ENCODE measurements at places on chromosomes 3 and 15.
A peak's percentile ranks its signal among the peaks of the same experiment; 100 is the strongest.

GRCh38 chr3:8964436-8965370 lies 1.4 kb upstream of the RAD18 start:
- no peak overlapping the region for H3K27ac ChIP-seq
- H3K4me1 ChIP-seq: peaks cover 24% of the 10 kb centered on the region
- H3K4me3 ChIP-seq: no peak overlapping the region
- ATAC-seq: no peak
- H3K36me3 ChIP-seq: peaks cover 4% of the 10 kb centered on the region

DNA sequence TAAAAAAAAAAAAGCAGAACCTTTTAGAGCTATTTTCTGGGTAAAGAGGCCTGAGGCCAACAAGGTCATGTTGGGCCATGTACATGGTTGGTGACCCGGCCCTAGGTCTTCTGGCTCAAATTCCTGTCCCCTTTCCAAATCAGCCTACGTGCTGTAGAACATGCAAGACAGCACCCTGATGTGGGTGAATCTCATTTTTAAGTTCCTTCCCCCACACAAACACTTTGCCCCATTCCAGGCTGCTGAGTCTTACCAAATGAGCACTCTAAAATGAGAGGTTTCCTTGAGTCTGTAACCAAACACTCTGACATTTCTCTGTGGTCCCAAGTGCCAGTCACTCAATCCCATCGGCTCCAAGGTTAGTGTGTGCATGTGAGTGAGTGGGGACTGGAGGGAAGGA lies 9.4 kb downstream of the BCL6 start:
- peak overlapping the region; percentile 25 for H3K27ac ChIP-seq
- no peak for ATAC-seq
- H3K4me3 ChIP-seq: no peak overlapping the region
- H3K27me3 ChIP-seq: no peaks in the 10 kb centered on the region

DNA sequence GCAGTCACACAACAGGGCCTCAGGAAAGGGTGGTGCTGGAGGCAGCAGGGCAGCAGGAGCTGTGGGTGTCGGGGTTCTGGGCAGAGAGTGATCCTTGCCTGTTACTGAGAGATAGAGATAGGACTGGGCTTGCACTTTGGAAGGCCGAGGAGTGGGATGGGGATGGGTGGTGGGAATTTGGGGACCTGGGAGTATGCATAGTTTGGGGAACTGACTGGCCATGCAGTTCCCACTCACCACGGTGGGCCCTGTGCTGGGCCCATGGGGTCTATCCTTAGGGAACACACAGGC lies 192.5 kb upstream of the LINGO1 start:
- no peak for ATAC-seq
- H3K27me3 ChIP-seq: peaks cover 43% of the 10 kb centered on the region
- no peak overlapping the region for H3K27ac ChIP-seq

DNA sequence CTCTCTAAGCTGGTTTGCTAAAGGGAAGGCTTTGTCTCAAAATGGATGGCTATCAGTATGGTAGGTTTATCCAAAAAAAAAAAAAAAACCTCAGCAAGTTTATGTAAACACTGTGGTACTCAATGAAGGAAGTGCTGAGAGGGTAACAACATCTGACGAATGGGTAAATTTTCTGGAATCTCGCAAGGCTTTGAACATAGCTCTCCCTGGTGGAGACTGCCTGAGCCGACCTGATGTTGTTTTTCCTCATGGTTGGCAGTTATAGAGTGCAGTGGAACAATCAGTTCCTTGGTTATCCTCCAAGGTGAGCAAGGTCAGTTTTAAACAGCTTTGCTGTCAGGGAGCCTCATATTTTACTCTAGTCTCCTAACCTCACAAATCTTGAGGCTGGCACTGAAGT lies 94.6 kb downstream of the ZPLD1 start:
- no peak overlapping the region for H3K27ac ChIP-seq
- H3K4me3 ChIP-seq: no peak overlapping the region
- H3K36me3 ChIP-seq: no peaks in the 10 kb centered on the region
- ATAC-seq: no peak

DNA sequence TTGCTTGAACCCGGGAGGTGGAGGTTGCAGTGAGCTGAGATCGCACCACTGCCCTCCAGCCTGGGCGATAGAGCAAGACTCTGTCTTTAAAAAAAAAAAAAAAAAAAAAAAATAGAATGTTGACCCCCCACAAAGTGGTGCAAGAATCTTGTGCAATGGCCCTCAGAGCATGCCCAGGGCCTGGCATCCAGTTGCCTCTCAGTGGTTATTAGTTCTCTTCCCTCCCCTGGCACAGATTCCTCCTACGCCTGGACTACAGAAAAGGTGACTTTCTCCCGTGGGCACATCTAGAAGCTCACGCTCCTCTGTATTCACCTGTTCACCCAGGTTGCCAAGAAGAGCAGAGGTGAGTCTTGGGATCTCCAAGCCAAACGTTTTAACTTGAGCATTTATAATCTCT lies 36.7 kb downstream of the ACSBG1 start:
- H3K36me3 ChIP-seq: no peaks in the 10 kb centered on the region
- H3K27me3 ChIP-seq: no peaks in the 10 kb centered on the region
- no peak overlapping the region for H3K4me3 ChIP-seq
- no peak overlapping the region for H3K27ac ChIP-seq
- no peak for ATAC-seq

DNA sequence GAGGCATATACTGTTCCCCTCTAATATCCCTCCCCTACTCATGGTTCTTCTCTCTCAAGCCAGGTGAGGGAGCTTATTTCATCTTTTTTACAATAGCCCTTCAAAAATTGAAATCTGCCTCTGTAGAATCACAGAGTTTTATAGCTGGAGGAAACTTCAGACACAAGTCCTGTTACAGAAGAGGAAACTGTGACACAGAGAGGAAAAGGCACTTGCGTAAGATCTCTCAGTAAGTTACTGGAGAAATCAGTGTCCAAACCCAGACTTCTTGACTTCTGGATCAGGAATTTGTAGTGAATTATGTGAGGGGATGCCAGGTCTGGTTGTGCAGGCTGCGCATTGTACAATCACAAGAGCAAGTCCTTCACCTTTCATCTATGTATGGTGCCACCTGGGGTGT lies 4.6 kb downstream of the FGD5 start:
- no peak for ATAC-seq
- no peak overlapping the region for H3K4me3 ChIP-seq
- H3K4me1 ChIP-seq: no peaks in the 10 kb centered on the region
- H3K36me3 ChIP-seq: no peaks in the 10 kb centered on the region
- no peak overlapping the region for H3K27ac ChIP-seq

DNA sequence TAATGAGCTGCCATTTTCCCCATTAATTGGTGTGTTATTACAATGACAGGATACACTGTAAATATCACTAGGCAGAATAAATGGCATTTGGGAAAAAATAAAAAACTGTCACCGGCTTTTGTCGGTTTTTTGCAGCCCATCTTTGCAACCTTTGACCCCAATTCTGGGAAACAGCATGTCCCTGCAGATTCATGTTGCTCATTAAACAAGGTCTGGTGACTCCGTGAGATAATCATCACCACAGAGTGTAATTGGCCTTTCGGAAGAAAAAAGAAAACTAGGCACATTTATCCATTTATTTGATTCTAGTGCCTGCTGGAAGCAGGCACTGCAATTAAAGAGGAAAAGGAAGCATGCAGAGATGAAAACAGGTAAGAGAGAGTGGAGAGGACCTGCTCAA lies 64.5 kb downstream of the TRAT1 start:
- no peak overlapping the region for H3K4me3 ChIP-seq
- no peaks in the 10 kb centered on the region for H3K27me3 ChIP-seq
- H3K36me3 ChIP-seq: no peaks in the 10 kb centered on the region
- H3K27ac ChIP-seq: no peak overlapping the region
- no peaks in the 10 kb centered on the region for H3K4me1 ChIP-seq
- no peak for ATAC-seq

DNA sequence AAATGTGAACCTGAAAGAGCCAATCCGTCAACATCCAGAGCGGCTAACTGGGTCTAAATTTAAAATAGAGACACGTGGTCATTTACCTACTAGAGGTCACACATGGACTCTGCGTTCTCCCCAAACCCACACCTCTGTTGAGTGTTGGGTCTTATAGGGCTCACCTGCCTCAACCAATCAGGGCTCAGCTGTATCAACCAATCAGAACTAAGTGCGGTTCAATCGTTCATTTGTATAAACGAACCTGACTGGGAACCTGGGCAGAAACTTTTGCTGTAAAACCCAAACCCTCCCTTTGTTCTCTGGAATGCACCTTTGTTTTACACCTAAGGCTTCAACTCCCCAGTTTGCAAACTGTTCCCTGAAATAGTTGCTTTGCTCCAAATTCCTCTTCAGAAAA lies 8.9 kb downstream of the DNAAF4 start:
- H3K36me3 ChIP-seq: no peaks in the 10 kb centered on the region
- no peak overlapping the region for H3K4me3 ChIP-seq
- H3K4me1 ChIP-seq: peaks cover 13% of the 10 kb centered on the region

- no peaks in the 10 kb centered on the region for H3K27me3 ChIP-seq
- no peak for ATAC-seq
- no peak overlapping the region for H3K4me3 ChIP-seq
- no peak overlapping the region for H3K27ac ChIP-seq
- peaks cover 20% of the 10 kb centered on the region for H3K36me3 ChIP-seq
These were observed 31.2 kb downstream of the ATG3 start for GRCh38 chr3:112530573-112530972.

GRCh38 chr3:65436580-65436979 lies 602.1 kb downstream of the MAGI1 start:
- no peak overlapping the region for H3K27ac ChIP-seq
- H3K4me1 ChIP-seq: no peaks in the 10 kb centered on the region

DNA sequence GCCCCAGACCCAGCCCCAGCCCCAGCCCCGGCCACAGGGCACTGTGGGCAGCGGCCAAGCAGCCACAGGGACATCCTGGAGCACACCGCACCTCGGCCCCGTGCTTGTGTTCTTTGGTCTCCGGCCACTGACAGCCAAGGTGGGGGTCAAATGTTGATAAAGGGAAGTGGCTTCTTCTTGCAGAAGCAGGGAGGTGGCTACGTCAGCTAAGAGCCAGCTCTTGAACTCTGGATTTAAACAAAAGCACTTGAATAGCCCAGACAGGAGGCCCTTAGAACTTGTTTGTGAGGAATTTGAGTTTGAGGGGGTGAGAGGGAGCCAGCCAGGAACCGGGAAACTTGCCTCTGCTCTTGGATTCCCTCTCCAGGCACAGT lies 135.8 kb upstream of the ABHD17C start:
- no peaks in the 10 kb centered on the region for H3K4me1 ChIP-seq
- no peak for ATAC-seq
- H3K27me3 ChIP-seq: peaks cover 37% of the 10 kb centered on the region
- no peak overlapping the region for H3K4me3 ChIP-seq
- no peak overlapping the region for H3K27ac ChIP-seq

DNA sequence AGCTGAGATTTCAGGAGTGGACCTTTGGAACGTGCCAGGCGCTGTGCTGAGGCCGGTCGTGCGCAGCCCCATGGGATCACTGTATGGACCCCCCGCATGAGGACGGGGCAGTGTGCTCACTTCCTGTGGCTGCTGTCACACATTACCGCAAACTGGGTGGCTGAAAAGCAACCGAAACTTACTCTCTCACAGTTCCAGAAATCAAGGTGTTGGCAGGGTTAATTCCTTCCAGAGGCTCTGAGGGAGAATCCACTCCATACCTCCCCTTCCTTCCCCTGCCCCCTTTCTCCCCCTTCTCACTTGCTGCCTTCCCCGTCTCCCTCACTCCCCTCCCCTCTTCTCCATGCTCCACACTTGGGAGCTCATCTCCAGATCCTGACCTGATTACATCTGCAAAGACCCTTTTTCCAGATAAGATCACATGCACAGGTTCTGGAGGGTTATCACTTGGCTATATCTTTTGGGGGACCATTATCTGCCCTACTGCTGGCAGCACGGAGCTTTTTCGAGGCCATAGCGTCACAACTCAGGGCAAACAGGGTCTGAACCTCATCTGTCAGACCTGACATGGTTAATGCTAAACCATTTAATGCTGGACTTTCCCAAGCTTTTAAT lies 41.2 kb downstream of the KLF13 start:
- peaks cover 85% of the 10 kb centered on the region for H3K4me1 ChIP-seq
- H3K4me3 ChIP-seq: peak overlapping the region; percentile 15
- peak; percentile 60 for ATAC-seq
- H3K27ac ChIP-seq: peak overlapping the region; percentile 74

DNA sequence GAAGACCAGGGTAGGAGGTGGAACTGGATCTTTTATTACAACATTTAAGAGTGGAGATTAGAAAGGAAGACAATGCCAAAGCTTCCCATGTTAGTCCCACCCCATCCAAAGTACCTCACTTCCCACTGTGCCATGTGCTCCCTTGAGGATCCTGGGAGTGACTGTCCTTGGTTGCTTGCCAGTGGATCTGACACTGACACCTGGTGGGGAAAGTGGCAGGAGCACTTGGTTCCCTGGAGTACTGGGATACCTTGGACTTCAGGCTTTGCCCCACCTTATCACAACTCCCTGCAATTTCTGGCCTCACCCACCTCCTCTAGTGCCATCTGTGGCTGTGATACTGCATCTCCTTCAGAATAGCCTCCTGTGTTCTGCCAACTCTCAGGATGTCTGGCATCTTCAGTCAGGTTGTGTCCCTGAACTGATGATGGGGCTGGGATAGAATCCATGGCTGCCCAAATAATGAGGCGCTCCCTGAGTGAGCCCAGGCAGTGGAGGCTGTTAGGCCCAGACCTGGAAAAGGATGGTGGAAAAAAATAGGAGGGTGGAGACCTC lies 1.3 kb downstream of the ELL3 start:
- peak overlapping the region; percentile 93 for H3K27ac ChIP-seq
- H3K4me3 ChIP-seq: peak overlapping the region; percentile 87
- H3K36me3 ChIP-seq: peaks cover 42% of the 10 kb centered on the region
- H3K4me1 ChIP-seq: peaks cover 31% of the 10 kb centered on the region
- no peaks in the 10 kb centered on the region for H3K27me3 ChIP-seq

GRCh38 chr3:25294169-25294805 lies 133.8 kb upstream of the RARB start:
- no peaks in the 10 kb centered on the region for H3K27me3 ChIP-seq
- ATAC-seq: no peak
- H3K4me3 ChIP-seq: no peak overlapping the region
- H3K36me3 ChIP-seq: no peaks in the 10 kb centered on the region
- no peaks in the 10 kb centered on the region for H3K4me1 ChIP-seq

GRCh38 chr3:70870576-70870975 lies 558.1 kb upstream of the MDFIC2 start:
- no peak overlapping the region for H3K27ac ChIP-seq
- no peak overlapping the region for H3K4me3 ChIP-seq
- H3K4me1 ChIP-seq: no peaks in the 10 kb centered on the region
- ATAC-seq: no peak
- H3K27me3 ChIP-seq: peaks cover 28% of the 10 kb centered on the region

GRCh38 chr3:89256882-89257281 lies 149.5 kb downstream of the EPHA3 start:
- no peaks in the 10 kb centered on the region for H3K4me1 ChIP-seq
- H3K4me3 ChIP-seq: no peak overlapping the region
- no peaks in the 10 kb centered on the region for H3K36me3 ChIP-seq
- no peak for ATAC-seq
- no peaks in the 10 kb centered on the region for H3K27me3 ChIP-seq
- no peak overlapping the region for H3K27ac ChIP-seq

DNA sequence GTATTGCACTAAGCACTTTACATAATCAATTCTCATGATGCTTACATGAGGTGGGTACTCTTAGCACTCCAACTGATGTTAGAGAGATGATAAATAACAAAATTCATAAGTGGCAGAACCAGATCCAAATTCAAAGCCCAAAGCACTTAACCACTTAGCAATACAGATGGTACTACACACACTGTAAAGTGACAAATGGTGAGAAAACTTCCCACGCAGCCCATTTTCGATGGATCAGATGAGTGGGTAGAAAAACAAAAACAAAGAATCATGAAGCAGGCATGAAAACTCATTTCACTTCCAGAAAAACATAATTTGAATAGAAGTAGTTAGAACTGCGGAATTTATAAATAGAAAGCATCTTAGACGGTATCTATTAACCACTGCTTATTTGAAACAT lies 66.2 kb downstream of the FRMD4B start:
- H3K4me1 ChIP-seq: peaks cover 11% of the 10 kb centered on the region
- H3K36me3 ChIP-seq: no peaks in the 10 kb centered on the region
- no peaks in the 10 kb centered on the region for H3K27me3 ChIP-seq
- no peak overlapping the region for H3K27ac ChIP-seq
- no peak overlapping the region for H3K4me3 ChIP-seq
- no peak for ATAC-seq

Measured in stimulated activated memory B cell treated with anti-CD40 and anti-IgM and Interleukin-4, amounts not matched to agents 10 μg/mL and 1 μg/mL and 100 μg/mL, for 72 hours (primary cell).